ENCODE measurements at places on chromosomes 3 and 15. TPM values are rescaled to one million over a fixed set of nuclear protein-coding genes. Genes with fewer than 3 reads are reported as not detected.

LRRN1 gene
- total RNA-seq, result 49.1 TPM

ANKDD1A gene
- 27.2 TPM for total RNA-seq

GNAT1 gene
- total RNA-seq, result not detected

CPA3 gene
- not detected for total RNA-seq

SCAANT1 gene
- total RNA-seq, result not detected

CD86 gene
- total RNA-seq, result 0.94 TPM

AADACL2 gene
- not detected for total RNA-seq

ASB14 gene
- not detected for total RNA-seq

PARP15 gene
- under 0.01 TPM for total RNA-seq

CCDC54 gene
- 1.6 TPM for total RNA-seq

DUT gene
- total RNA-seq, result 41.3 TPM

TEX9 gene
- total RNA-seq, result 28.2 TPM

HYKK gene
- total RNA-seq, result 1.3 TPM

GRIP2 gene
- total RNA-seq, result 22.5 TPM

PRR20G gene
- not detected for total RNA-seq

Data from parietal lobe (tissue), 2 donors.